ENCODE measurements at places on chromosomes 7 and 10. TPM values are rescaled to one million over a fixed set of nuclear protein-coding genes. Genes with fewer than 3 reads are reported as not detected.

The RAPGEF5 gene
- 100 TPM for total RNA-seq

The ZPBP gene
- total RNA-seq, result not detected

- no peak for DNase-seq
- H3K36me3 ChIP-seq, result no peaks in the 10 kb centered on the region
- no peaks in the 10 kb centered on the region for H3K4me1 ChIP-seq
- H3K27ac ChIP-seq, result no peak overlapping the region
- H3K27me3 ChIP-seq, result no peaks in the 10 kb centered on the region
- no peak overlapping the region for H3K4me3 ChIP-seq
Observed at GRCh38 chr10:125343118-125343925, 183.0 kb upstream of the CTBP2 start.

GRCh38 chr7:139487366-139488080 lies 4.0 kb upstream of the KLRG2 start:
- DNase-seq, result no peak
- H3K27ac ChIP-seq, result no peak overlapping the region
- peaks cover 14% of the 10 kb centered on the region for H3K27me3 ChIP-seq
- peaks cover 19% of the 10 kb centered on the region for H3K4me1 ChIP-seq
- H3K36me3 ChIP-seq, result no peaks in the 10 kb centered on the region
- no peak overlapping the region for H3K4me3 ChIP-seq

DNA sequence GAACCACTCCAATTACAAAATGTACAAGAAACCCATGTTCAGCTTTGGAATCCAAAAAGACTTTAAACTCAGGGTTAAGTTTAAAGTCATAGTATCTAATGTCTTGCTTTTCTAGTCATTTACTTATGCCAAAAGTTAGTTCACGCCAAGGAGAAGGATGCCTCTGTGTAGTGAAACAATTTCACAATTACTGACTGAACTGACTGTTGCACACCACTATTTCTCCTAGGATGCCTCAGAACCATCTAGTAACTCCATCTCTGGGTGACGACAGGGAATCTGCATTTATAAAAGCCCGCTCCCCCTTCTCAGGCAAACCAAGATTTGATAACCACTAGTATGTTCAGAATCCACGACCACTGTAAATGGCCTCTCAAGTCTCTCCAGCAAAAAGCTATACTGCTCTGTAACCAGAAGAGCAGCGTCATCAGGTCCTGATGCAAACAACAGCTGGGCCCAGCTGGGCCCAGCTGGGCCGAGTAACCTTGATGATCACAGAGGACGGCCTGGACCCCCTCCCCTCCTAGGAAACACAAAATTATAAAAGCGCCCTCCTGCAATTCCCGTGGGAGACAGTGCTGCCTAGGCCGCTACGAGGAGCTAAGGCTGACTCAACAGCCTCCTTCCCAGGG lies 680 bp upstream of the ADO start:
- no peaks in the 10 kb centered on the region for H3K27me3 ChIP-seq
- H3K36me3 ChIP-seq, result no peaks in the 10 kb centered on the region

DNA sequence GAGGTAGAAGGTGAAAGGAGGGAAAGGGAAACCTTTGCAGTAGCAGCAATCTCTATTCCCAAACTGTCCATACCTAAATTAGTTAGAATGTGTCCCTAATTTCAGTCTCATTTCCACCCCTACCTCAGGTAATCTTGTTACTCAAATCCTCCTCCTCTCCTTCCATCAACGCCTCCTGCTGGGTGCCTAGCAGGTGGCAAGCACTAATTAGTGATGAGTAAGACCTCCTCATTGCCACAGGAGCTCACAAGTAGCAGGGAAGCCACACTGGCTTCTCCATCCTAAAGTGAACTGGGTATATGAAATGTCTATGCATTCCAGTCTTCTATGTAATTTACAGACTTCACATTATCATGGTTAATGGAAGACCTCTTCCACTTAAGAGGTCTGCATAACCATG lies 25.7 kb upstream of the FAM133B start:
- no peaks in the 10 kb centered on the region for H3K4me1 ChIP-seq
- H3K4me3 ChIP-seq, result no peak overlapping the region
- no peak overlapping the region for H3K27ac ChIP-seq
- H3K27me3 ChIP-seq, result no peaks in the 10 kb centered on the region

GRCh38 chr10:11097686-11098085 lies 80.0 kb downstream of the CELF2 start:
- no peaks in the 10 kb centered on the region for H3K27me3 ChIP-seq
- H3K36me3 ChIP-seq, result no peaks in the 10 kb centered on the region
- no peaks in the 10 kb centered on the region for H3K4me1 ChIP-seq

DNA sequence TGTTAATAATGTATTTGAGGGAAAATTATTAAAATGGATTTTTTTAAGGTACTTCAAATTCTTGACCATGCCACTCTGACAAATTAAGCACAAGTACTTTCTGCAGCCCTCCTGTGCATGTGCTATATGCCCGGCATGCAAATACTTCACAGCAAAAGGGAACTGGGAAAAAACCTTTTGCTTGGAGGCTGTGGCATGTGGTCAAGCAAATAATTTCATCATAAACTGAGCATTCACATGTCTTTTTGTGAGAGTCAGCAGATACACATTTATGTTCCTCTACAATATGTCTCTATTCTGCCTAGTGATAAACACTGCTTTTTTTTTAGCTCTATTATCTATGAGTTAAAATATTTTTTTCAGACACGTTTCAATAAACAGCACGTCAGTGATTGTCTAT lies 53.7 kb upstream of the SEMA3A start:
- H3K36me3 ChIP-seq, result no peaks in the 10 kb centered on the region
- H3K27ac ChIP-seq, result peak overlapping the region; percentile 66
- no peaks in the 10 kb centered on the region for H3K27me3 ChIP-seq
- no peak overlapping the region for H3K4me3 ChIP-seq
- peaks cover 13% of the 10 kb centered on the region for H3K4me1 ChIP-seq

The MMS19 gene
- 148 TPM for total RNA-seq

DNA sequence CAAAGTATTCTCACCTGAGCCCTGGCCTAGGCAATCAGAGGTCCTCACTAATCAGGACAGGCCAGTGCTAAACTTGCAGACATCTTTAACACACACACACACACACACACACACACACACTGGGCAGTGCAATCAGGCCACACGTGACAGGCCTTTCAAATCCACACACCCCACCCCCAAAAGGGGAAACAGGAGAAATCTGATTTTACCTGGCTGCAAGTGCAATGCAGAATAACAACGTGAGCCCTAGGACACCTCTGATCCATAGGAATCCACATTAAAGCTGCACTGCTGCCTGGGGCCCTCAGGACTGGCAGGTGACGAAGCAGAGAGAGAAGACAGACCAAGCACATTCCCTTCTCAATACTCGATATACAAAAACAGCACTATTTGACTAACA lies 218.9 kb downstream of the FAM107B start:
- H3K27ac ChIP-seq, result peak overlapping the region; percentile 27
- peak; percentile 59 for DNase-seq
- no peaks in the 10 kb centered on the region for H3K36me3 ChIP-seq
- H3K27me3 ChIP-seq, result no peaks in the 10 kb centered on the region
- H3K4me3 ChIP-seq, result no peak overlapping the region

- no peak overlapping the region for H3K27ac ChIP-seq
- no peaks in the 10 kb centered on the region for H3K36me3 ChIP-seq
- no peak for DNase-seq
- no peaks in the 10 kb centered on the region for H3K4me1 ChIP-seq
Observed at GRCh38 chr10:130040351-130040750, 70.3 kb downstream of the C10orf143 start.

GRCh38 chr7:31850601-31851000 lies 163.6 kb downstream of the PPP1R17 start:
- no peak overlapping the region for H3K27ac ChIP-seq
- no peaks in the 10 kb centered on the region for H3K27me3 ChIP-seq
- DNase-seq, result no peak
- H3K36me3 ChIP-seq, result no peaks in the 10 kb centered on the region
- no peak overlapping the region for H3K4me3 ChIP-seq

GRCh38 chr7:157679607-157680006 lies 342.8 kb downstream of the DNAJB6 start:
- H3K36me3 ChIP-seq, result no peaks in the 10 kb centered on the region
- no peak overlapping the region for H3K27ac ChIP-seq
- no peak for DNase-seq
- H3K27me3 ChIP-seq, result peaks cover 16% of the 10 kb centered on the region
- no peaks in the 10 kb centered on the region for H3K4me1 ChIP-seq
- H3K4me3 ChIP-seq, result no peak overlapping the region

DNA sequence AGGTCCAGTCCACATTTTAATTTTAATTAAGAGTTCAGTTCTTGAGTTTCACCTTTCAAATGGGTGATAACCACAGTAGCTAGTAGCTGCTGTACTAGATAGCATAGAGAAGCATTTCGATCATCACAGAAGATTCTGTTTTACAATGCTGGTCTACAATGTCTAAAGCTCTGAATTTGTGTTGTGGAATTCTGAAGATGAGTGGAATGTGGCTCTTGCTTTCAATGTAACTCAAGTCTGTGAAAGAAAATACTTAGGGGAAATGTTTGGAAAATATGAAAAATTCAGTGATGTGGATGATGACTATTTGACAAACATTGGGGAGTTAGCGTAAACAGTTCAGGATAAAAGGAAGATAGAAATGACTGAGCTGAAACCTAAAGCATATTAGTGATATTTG lies 139.4 kb downstream of the GNAT3 start:
- no peaks in the 10 kb centered on the region for H3K36me3 ChIP-seq
- H3K4me3 ChIP-seq, result no peak overlapping the region
- no peak overlapping the region for H3K27ac ChIP-seq
- DNase-seq, result no peak

DNA sequence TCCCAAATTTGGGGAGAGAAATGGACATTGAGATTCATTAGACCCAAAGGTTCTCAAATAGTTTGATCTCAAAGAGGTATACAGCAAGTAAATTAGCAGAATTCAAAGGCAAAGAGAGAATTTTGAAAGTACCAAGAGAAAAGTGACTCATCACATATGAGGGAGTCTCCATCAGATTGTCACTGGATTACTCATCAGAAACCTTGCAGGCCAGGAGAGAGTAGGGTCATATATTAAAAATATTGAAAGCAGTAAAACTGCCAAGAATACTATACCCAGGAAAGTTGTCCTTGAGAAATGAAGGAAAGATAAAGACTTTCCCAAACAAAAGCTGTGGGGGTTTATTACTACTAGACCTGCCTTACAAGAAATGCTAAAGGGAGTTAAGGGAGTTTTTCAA lies 140.6 kb downstream of the TMEM168 start:
- no peaks in the 10 kb centered on the region for H3K36me3 ChIP-seq
- H3K4me3 ChIP-seq, result no peak overlapping the region
- no peaks in the 10 kb centered on the region for H3K27me3 ChIP-seq

DNA sequence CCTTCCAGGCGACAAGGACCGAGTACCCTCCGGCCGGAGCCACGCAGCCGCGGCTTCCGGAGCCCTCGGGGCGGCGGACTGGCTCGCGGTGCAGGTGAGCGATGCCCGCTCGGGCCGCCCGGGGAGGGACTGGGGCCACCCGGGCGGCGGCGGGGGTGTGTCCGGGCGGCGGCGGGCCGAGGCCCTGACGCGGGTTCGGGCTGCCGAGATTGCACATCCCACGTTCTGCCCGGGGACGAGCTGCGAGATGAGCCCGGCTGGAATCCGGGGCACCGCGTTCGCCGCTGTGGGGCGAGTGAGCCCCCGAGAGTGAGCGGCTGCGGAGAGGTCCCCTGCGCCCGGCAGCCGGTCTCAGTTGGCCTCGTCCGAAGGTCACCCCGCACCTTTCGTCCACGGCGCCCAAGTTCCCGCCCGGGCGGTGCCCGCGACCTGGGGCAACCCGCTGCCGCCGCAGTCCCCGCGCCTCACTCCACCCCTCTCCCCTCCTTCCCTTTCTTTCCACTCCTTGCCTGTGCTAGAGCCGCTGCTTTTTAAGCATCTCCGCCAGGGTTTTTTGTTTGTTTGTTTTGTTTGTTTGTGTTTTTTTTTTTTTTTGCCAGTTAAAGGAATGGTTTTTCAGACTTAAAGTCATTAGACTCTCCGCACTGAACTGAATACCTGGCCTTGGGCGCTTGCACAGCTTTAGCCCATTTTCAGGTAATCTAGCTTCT lies 515 bp downstream of the RALA start:
- H3K27ac ChIP-seq, result peak overlapping the region; percentile 89
- peak overlapping the region; percentile 94 for H3K4me3 ChIP-seq
- H3K36me3 ChIP-seq, result no peaks in the 10 kb centered on the region
- peaks cover 57% of the 10 kb centered on the region for H3K4me1 ChIP-seq
- H3K27me3 ChIP-seq, result no peaks in the 10 kb centered on the region

DNA sequence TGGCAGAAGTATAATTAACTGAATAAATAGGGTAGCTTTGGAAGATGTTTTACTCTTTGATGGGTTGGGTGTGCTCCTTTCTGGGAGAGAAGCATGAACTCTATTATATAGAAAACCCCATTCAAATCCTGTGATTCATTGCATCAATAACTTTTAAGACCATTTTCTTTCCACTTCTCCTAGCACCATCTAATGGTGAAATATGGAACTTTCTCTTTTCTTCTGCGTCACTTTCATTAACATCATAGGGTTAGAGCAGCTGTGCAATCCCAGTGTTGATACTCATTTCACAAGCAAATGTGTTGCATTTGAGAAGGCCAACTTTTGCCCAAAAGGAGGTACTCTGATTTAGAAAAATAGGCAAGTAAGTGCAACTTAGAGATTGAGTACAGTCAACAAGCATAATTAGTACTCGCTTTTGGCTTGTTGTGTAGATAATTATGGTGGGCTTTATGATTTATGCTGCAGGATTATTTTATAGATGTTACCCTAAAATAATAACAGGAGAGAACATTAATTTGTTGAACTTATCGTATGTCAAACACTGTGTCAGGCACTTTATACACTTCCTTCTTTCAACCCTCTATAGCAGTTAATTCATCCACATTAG lies 92.9 kb downstream of the CPED1 start:
- DNase-seq, result no peak
- H3K27ac ChIP-seq, result no peak overlapping the region
- no peak overlapping the region for H3K4me3 ChIP-seq

DNA sequence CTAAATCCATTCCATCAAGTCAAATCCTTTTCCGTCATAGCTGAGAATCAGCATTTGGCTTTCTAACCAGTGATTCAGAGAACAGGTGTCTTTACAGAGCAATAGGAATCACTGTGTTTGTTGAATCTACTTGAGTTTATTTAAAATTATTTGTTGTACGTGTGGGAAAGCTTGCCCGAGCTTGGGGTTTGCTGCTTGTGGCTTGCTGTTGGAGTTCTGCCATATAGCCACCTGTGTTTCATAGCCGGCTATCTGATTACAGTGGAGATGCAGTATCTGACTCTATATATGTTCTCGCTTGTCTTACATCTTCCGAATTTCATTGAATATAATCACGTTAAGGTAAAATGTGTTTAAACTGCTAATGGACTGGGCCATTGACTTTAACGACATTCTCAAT lies 274.3 kb upstream of the MKI67 start:
- H3K4me3 ChIP-seq, result no peak overlapping the region
- H3K4me1 ChIP-seq, result no peaks in the 10 kb centered on the region
- H3K27me3 ChIP-seq, result no peaks in the 10 kb centered on the region
- no peaks in the 10 kb centered on the region for H3K36me3 ChIP-seq
- H3K27ac ChIP-seq, result no peak overlapping the region

DNA sequence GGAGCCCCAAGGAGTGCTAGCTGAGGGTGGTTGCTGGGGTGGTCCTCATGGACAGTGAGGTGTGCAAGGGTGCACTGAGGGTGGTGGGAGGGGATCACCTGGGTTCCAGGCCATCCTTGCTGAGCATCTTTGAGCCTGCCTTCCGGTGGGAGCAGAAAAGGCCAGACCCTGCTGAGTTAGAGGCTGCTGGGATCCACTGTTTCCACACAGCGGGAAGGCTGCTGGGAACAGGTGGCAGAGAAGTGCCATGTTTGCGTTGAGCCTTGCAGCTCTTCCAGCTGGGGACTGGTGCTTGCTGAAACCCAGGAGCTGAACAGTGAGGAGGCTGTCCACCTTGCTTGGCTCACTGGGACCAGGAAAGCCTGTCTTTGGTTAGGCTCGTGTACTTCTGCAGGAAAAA lies 34.9 kb downstream of the PRF1 start:
- peaks cover 57% of the 10 kb centered on the region for H3K36me3 ChIP-seq
- no peak overlapping the region for H3K4me3 ChIP-seq
- no peaks in the 10 kb centered on the region for H3K27me3 ChIP-seq
- H3K27ac ChIP-seq, result no peak overlapping the region
- H3K4me1 ChIP-seq, result no peaks in the 10 kb centered on the region
- DNase-seq, result no peak
